ENCODE measurements at places on chromosomes 7 and 10.

DNA sequence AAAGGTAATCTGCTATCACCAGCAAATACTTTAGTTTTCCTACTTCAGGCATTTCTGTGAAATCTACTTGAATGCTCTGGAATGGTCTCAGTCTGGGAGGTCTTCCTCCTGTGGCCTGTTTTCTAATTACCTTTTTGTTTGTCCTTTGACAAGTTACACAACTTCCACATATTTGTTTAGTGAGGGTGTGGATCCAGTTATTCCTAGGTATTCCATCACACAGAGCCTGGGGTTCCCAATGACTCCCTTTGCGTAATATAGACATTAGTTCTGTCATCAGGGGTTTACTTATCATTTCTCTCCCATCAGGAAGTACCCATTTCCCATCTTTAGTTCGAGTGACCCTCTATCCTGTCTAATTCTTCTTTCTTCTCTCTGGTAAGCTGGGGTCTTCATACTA is 28.1 kb upstream of the ELOVL3 start:
- DNase-seq: no peak

DNA sequence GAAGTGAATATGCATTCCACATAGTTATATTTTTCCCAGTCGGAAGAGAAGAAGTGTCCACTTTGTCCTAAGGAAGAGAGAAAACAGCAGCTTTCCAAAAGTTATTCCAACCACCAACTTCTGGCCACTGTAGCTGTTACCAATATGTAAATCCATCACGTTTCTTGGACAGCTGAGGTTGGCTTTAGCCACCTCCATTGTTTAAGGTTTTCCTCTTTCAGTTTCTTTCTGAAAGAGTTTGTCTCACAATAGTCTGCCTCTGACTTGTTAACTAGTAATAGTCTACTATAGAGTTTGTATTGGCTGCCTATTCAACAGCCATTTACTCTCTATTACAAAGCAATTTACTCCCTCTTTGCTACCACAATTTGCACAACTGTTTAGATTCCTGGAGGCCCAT is 457.6 kb upstream of the LRRN3 start:
- DNase-seq: no peak

GRCh38 chr7:153413199-153413539 is 639.0 kb upstream of the DPP6 start:
- no peak for DNase-seq

DNA sequence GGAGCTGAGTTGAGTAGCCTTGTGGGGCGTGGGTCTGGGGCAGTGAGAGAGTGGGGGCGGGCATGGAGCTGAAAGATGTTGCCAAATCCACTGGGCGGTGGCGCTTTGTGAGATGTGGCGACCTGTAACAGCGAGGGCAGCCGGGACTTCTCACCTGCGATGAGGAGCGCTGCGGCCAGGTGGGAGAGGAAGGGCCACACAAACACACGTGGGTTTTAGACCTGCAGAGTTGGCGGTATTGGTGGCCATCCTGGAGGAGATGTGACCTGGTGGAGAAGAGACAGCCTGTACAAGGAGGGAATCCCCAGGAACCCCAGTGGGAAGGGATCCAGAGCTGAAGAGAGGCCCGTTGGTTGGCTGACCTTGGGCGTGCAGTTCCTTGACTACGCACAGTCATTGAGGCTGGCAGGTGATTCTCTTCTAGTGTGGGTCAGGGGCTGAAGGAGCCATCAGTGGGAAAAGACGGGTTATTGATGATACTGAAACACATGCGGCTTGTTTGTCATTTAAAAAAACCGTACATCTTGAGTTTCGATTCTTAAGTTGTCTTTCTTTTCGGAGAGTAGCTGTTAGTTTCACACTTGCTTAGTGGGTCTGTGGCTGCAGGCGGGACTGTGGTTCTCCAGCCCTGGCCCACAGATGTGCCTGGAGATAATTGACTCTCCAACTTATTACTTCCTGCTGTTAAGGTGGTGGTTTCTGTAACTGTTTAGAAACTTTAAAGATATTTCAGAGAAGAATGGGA is 2.4 kb downstream of the CHST12 start:
- DNase-seq: no peak

- DNase-seq: no peak
Observed at GRCh38 chr7:151520419-151521261, 945 bp upstream of the RHEB start.

DNA sequence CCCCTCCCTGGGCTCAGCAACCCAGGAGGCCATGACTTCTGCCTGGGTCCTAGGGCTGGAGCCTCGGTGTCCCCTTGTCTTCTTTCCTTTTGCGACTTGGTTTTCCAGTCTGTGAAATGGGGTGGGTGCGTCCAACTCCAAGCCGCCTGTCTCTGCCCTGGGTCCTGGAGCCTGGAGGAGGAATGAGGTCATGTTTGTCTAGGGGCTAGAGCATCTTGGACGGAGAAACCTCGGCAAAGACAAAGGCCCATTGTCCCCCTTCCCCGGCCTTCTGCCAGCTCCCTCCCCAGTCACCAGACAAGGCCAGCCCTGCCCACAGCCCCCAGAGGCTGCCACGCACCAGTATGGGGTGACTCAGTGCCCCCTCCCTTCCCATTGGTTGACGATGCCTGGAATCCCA is 39.8 kb upstream of the ELN start:
- no peak for DNase-seq

DNA sequence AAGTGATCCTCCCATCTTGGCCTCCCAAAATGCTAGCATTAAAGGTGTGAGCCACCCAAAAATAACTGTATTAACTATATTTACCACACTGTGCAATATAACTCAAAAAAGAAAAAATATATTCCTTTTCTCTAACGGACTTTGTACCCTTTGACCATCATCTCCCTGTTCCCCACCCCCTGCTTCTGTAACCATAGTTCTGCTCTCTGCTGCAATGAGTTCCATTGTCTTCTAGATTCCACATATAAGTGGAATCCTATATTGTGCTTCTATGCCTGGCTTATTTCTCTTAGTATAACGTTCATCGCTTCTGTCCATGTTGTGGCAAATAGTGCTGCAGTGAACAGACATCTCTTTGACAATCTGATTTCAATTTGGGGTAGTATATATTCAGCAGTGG is 4.2 kb downstream of the TMEM248 start:
- DNase-seq: no peak

DNA sequence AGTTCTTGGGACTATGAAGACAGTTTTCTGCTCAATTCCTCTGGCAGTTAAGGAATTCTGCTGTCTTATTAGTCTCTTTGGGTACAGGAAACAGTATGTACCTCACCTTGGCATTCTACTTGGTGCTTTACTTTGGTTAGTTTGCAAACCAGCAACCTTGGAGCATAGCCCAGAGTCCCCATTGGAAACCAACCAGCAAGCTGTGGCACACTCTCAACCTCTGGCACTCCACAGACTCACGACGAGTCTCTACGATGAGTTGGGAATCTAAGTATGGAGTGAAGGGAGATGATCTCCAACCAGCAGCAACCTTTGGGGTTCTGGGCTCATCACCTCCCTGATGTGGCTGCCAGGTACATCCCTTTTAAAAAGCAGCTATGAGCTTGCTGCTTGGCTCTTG is 43.8 kb downstream of the TPK1 start:
- DNase-seq: no peak

- no peak for DNase-seq
Observed at GRCh38 chr10:14195433-14195832, 135.3 kb downstream of the FRMD4A start.

- no peak for DNase-seq
Observed at GRCh38 chr7:47143339-47143738, 438.6 kb downstream of the TNS3 start.

- no peak for DNase-seq
Observed at GRCh38 chr7:96989241-96989858, 16.0 kb upstream of the DLX6 start.

DNA sequence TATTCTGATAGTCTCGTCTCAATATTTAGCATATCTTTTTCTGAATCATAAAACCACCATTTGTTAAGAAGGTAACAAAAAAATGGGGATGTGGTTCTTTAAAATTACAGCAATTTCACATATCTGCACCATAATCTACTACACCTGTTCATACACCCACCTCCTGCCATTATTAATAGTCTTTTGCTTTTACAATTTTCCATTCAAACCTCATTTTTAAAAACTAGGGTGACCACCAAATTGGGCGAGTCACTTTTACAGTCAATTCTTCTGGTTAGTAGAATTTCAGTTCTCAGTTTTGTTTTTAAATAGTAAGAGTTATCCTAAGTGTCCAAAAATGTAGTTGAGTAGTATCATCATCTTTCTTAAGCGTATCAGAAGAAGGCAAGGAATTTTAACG is 48.4 kb upstream of the GSAP start:
- DNase-seq: no peak

GRCh38 chr10:103498936-103499638 is 5.6 kb downstream of the NEURL1 start:
- DNase-seq: no peak
